ENCODE measurements at places on chromosomes 4 and X. TPM values are rescaled to one million over a fixed set of nuclear protein-coding genes. Genes with fewer than 3 reads are reported as not detected.

The ZDHHC15 gene
- total RNA-seq, result 3.0 TPM

The GPR82 gene
- not detected for total RNA-seq

DNA sequence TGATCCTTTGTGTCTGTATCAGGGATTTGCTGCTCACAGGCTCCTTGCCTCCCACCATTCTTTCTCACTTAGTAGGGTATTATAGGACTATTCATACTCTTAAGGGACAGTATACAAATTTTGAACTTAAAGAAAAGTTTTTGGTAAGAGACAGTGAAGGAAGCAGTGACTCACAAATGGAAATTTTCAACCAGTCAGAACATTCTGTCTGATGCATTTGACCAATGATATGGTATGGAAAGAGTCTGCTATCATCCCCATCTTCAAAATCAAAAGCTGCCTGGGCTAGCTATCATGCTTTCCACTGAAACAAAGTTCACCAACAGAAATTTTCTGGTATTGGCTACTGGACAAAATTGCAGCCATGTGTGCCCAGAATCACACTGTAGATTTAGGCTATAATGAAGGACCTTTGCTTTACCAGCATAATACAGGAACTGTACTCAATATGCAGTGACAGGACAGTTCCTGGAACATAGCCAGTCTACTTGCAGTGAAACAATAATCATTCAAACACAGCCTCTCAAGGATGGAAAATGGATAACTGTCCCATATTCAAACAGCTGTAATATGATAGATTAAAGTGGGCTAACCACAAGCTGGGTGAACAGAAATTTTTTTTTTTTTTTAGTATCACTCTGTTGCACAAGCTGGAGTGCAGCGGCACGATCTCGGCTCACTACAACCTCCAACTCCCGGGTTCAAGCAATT lies 109.0 kb upstream of the ACSL4 start:
- no peak for DNase-seq

DNA sequence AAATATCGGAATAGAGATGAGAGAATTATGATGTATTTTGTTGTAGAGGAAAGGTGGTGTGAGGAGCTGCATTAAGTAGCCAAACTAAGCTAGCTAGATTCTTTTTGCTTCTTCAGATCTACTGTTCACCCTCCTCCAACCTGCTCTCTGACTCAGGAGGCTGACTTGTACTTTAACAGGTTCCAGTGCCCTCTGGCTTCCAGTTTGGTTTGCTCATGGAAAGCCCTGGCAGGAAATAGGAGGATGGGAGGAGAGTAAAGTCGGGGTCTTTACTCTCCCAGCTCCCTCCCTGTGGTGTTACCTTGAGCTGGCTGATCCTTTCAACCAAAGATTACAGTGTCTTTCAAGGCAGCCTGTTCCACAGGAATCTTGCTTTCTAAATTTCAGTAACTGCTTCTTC lies 277.0 kb upstream of the EDA2R start:
- no peak for DNase-seq

- DNase-seq, result no peak
Measured at GRCh38 chrX:125150231-125150630, 169.4 kb upstream of the TEX13C start.
